ENCODE measurements at places on chromosomes 1 and 21. TPM values are rescaled to one million over a fixed set of nuclear protein-coding genes. Genes with fewer than 3 reads are reported as not detected.

DNA sequence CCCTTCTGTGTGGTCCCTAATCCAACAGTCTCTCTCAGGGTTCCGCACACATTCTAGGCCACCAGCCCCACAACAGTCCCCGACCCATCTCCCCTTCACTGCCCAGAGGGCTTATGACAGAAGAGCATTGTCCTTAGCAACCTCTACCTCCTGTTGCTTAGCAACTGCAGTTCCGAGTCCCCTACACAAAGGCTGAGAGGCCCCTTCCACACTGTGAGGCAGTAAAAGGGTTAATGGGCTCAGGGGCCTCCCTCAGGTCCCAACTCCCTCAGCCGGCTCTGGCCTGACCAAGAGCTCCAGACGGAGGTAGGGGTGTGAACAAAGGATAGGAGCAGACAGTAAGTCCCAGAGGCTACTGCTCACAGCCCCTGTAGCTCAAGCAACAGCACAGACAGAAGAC, 4.3 kb downstream of the IGSF9 start:
- peaks cover 27% of the 10 kb centered on the region for H3K27me3 ChIP-seq
- H3K36me3 ChIP-seq = no peaks in the 10 kb centered on the region
- H3K27ac ChIP-seq = no peak overlapping the region
- H3K4me1 ChIP-seq = peaks cover 15% of the 10 kb centered on the region
- no peak for DNase-seq

DNA sequence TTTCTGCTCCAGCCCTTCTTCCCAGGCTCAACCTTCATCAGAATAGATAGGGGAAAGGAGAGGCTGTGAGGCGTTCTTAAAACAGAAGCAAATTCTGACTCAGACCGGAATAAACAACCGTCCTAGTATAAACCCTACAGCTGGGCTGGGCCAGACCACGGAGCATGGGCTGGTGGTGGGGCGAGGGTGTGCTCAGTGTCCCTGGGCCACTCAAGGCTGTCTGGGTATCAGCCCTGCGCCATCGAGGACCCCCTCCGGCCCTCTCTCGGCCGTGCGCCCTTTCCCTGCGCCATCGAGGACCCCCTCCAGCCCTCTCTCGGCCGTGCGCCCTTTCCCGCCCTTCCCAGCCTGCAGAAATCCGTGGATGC, 36.0 kb downstream of the CAPN2 start:
- H3K4me3 ChIP-seq = peak overlapping the region; percentile 57
- H3K36me3 ChIP-seq = no peaks in the 10 kb centered on the region
- DNase-seq = no peak
- H3K27ac ChIP-seq = peak overlapping the region; percentile 67

DNA sequence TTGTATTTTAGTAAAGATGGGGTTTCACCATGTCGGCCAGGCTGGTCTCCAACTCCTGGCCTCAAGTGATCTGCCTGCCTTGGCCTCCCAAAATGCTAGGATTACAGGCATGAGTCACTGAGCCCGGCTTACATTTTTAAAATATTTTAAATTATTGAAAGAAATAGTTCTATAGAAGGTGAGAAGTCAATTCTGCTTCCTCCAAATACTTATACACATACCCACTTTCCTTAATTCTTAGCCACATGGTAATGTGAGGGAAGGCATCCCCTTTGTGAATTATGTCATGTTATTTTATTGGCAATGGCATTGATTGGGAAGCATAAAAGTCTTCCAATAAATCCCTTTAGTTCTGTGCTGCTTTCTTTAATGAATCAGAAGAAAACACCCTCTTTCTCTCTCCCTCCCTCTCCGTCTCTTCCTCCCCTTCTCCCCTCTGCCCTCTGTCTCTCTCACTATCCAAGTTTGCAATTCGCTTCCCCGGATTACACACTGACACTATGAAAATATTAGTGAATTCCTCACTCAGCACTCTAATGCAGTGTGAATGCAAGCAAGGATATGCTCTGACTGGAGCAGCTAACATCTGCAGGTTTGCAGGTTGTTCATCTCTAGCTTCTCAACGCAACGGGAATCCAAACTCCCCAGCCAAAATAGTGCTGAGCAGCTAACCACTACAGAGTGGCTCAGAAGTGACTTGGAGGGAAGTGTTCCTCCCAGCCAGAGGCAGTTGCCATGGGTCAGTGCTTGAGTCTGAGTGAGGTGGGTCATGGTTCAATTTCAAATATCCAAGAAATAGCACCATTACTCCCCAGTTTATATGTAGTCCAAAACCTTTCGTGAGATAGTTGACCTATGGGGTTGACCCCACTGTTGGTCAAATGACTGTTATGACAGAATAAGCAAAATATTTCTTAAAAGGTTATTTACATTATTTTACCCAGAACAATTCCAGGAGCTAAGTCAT, 77.8 kb upstream of the CD55 start:
- no peak overlapping the region for H3K4me3 ChIP-seq
- no peak for DNase-seq
- H3K36me3 ChIP-seq = no peaks in the 10 kb centered on the region
- no peak overlapping the region for H3K27ac ChIP-seq
- H3K4me1 ChIP-seq = no peaks in the 10 kb centered on the region
- no peaks in the 10 kb centered on the region for H3K27me3 ChIP-seq

The S100A12 gene
- total RNA-seq = 2.2 TPM

DNA sequence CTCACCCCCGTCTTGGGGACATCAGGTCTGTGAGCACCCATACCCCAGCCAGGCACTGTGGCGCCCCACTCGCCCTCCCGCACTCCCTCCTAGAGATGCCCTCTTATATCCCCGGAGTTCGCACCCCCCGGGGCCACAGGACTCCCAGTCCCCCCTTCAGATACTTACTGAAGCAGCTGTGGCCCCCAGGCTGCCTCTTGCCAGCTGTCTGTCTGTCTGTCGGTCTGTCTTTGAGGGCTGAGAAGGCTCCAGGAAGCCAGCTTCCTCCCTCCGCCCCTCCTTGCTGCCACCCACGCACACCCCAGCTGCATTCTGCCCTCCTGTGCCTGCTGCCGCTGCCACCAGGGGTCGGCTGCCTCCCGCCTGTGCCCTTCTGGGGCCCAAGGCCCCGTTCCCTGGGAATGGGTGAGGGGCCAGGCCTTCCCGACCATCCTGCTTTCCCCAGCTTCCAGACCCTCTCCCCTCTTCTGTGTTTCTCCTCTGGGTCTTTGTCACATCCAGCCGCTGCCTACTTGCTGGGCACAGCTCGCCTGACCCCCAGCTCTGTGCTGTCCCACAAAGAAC, at the start of gene PTPN7:
Gene PTPN7 (minus strand): TSS at position 226 of the 564 bp plus-strand sequence. CDS start 1,200 bp downstream, outside the sequence.
- no peak for DNase-seq
- H3K4me1 ChIP-seq = no peaks in the 10 kb centered on the region
- H3K27me3 ChIP-seq = no peaks in the 10 kb centered on the region

- no peaks in the 10 kb centered on the region for H3K36me3 ChIP-seq
- H3K27me3 ChIP-seq = peaks cover 28% of the 10 kb centered on the region
- DNase-seq = no peak
- H3K27ac ChIP-seq = no peak overlapping the region
- no peaks in the 10 kb centered on the region for H3K4me1 ChIP-seq
These were observed 612.9 kb downstream of the PTPRU start for GRCh38 chr1:29849038-29849750.

DNA sequence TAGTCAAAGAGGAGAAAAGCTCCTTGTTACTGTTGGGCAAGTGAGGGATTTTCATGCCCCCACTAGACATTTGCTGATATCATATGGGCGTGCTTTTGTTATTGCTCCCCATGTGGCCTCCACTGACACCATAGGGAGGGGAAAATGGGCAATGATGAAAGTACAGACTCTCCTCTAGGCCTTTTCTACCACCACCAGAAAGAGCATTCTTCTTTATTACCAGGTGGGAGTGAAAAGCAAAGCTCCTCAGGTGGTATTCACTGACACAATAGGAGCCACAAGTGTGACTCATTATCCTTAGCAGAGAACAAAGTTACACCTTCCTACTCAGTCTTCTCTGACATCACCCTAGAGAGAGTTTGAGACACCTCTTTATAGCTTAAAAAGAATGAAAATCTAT, 667.1 kb downstream of the LTN1 start:
- H3K4me1 ChIP-seq = no peaks in the 10 kb centered on the region
- H3K27ac ChIP-seq = no peak overlapping the region
- H3K4me3 ChIP-seq = no peak overlapping the region

DNA sequence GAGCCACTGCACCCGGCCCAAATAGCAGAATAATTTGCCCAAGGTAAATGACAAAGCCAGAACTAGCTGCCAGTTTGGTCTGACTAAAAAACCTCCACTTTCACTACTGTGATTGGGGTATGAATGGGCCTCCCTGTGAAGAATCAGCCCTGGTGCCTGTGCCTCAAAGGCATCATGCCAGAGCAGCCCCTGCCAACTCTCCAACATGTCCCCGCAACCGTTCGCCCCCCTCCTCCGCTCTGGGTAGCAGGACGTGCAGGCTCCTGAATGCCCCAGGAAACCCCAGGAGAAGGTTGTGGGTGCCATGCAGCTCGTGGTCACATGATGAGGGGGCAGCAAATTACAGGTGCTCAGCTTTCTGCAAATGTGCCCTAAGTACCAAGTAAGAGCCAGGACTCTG, 14.6 kb upstream of the CNTN2 start:
- no peaks in the 10 kb centered on the region for H3K36me3 ChIP-seq
- no peak overlapping the region for H3K27ac ChIP-seq
- DNase-seq = no peak
- no peaks in the 10 kb centered on the region for H3K4me1 ChIP-seq
- no peak overlapping the region for H3K4me3 ChIP-seq

The C1QA gene
- total RNA-seq = 30.9 TPM

GRCh38 chr21:25640202-25640942, 1.3 kb downstream of the JAM2 start:
- H3K27me3 ChIP-seq = no peaks in the 10 kb centered on the region
- no peaks in the 10 kb centered on the region for H3K36me3 ChIP-seq
- no peaks in the 10 kb centered on the region for H3K4me1 ChIP-seq
- H3K27ac ChIP-seq = peak overlapping the region; percentile 82
- H3K4me3 ChIP-seq = peak overlapping the region; percentile 85

GRCh38 chr1:119815361-119815760, 4.1 kb upstream of the REG4 start:
- DNase-seq = no peak
- no peaks in the 10 kb centered on the region for H3K27me3 ChIP-seq
- H3K27ac ChIP-seq = no peak overlapping the region
- H3K36me3 ChIP-seq = no peaks in the 10 kb centered on the region

DNA sequence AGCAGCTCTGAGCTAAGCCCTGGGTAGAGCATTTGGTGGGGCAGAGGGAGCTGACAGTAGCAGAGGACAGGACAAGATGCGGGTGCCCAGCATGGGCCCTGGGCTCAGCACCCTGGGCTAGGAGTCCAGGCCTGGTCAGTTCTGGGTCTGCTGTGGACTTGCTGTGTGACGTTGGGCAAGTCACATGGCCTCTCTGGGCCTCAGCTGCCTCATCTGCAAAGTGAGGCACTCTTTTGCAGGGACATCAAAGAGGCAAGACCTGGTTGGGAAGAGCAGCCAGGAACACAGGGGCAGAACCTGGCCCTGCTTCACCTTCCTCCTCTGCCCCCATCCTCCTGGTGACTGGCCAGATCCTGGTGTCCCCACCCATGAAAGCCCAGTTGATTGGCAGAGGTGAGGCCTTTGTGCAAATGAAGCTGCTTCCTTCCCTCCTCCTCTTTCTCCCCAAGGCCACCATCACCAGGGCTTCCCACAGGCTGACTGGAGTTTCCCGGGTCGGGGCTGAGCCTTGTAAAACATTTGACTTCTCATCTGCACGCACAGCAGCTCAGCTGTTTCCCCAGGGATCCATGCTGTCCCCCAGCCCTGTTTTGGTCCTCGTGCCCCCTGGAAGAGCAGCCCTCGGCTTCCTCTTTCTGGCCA, 350.5 kb downstream of the MATN1 start:
- no peaks in the 10 kb centered on the region for H3K27me3 ChIP-seq
- no peaks in the 10 kb centered on the region for H3K4me1 ChIP-seq
- H3K36me3 ChIP-seq = no peaks in the 10 kb centered on the region
- DNase-seq = no peak

DNA sequence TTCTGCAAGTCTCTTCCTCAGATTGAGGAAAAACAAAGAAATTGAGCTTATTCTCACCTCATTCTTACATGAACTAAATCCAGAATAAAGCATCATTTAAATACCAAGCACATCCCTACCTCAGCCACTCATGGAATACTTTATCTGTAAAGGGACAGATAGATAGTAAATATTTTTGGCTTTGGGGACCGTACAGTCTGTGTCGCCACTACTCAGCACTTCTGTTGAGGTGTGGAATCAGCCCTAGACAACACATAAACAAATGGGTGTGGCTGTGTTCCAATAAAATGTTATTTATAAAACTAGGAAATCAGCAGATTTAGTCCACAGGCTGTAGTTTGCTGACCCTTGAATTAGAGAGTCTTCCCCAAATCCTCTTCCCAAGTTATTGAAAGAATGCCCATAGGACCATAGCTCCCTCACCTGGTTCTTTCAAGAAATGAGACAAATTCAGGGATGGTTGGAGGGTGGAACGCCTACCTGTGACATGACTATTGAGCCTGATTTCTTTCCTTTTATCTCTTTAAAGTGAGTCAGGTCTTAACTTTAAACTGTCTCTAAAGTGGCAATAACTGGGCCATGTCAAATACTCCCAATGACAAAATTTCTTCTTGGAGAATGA, 878.5 kb downstream of the USP25 start:
- H3K4me3 ChIP-seq = no peak overlapping the region
- H3K27ac ChIP-seq = no peak overlapping the region
- H3K4me1 ChIP-seq = no peaks in the 10 kb centered on the region
- no peaks in the 10 kb centered on the region for H3K36me3 ChIP-seq

The BGLAP gene
- not detected for total RNA-seq

The FAM167B gene
- total RNA-seq = 1.1 TPM

GRCh38 chr1:32786856-32787255, 30.3 kb downstream of the YARS1 start:
- no peaks in the 10 kb centered on the region for H3K4me1 ChIP-seq
- H3K36me3 ChIP-seq = peaks cover 7% of the 10 kb centered on the region
- H3K27me3 ChIP-seq = no peaks in the 10 kb centered on the region
- DNase-seq = no peak
- no peak overlapping the region for H3K4me3 ChIP-seq

GRCh38 chr1:208006258-208006920, 95.5 kb upstream of the CD34 start:
- no peak overlapping the region for H3K4me3 ChIP-seq
- no peaks in the 10 kb centered on the region for H3K36me3 ChIP-seq
- no peaks in the 10 kb centered on the region for H3K4me1 ChIP-seq
- H3K27ac ChIP-seq = no peak overlapping the region
- no peaks in the 10 kb centered on the region for H3K27me3 ChIP-seq

- H3K4me1 ChIP-seq = peaks cover 12% of the 10 kb centered on the region
- H3K27ac ChIP-seq = peak within 1 kb of the TSS; percentile 79
- no peaks in the 10 kb centered on the region for H3K27me3 ChIP-seq
- H3K4me3 ChIP-seq = peak within 1 kb of the TSS; percentile 80
- H3K36me3 ChIP-seq = no peaks in the 10 kb centered on the region
These were observed at the start of gene ZMYM1 for GRCh38 chr1:35079003-35079930. TSS of gene ZMYM1 (plus strand) at chr1:35079385. CDS start at chr1:35093988, 14,603 bp downstream.

The SGIP1 gene
- total RNA-seq = 2.5 TPM

DNA sequence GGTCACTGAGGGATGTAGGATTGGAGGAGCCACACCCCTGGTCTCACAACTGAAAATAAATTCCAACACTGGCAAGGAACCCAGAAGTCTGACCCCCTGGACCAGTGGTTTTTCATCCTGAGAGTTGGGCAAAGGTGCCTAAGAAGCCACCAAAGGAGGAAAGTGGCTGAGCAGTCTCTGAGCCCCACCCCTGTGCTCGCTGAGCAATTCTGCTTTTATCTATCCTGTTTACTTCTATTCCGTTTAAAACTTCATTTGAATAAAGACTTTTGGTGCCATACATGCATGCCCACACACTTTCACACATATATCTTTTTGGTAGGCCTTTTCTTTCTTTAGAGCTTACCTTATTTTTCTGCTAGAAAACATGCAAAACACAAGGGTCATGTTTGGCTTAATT, 13.9 kb upstream of the CD53 start:
- H3K36me3 ChIP-seq = no peaks in the 10 kb centered on the region
- H3K27me3 ChIP-seq = no peaks in the 10 kb centered on the region
- DNase-seq = no peak
- H3K4me1 ChIP-seq = no peaks in the 10 kb centered on the region
- H3K4me3 ChIP-seq = no peak overlapping the region
- H3K27ac ChIP-seq = no peak overlapping the region

All from gastrocnemius medialis (tissue), 4 donors.